ENCODE measurements at places on chromosomes 2 and 18.

GRCh38 chr18:67916097-67916496 lies 399.6 kb upstream of the DSEL start:
- DNase-seq, result no peak

DNA sequence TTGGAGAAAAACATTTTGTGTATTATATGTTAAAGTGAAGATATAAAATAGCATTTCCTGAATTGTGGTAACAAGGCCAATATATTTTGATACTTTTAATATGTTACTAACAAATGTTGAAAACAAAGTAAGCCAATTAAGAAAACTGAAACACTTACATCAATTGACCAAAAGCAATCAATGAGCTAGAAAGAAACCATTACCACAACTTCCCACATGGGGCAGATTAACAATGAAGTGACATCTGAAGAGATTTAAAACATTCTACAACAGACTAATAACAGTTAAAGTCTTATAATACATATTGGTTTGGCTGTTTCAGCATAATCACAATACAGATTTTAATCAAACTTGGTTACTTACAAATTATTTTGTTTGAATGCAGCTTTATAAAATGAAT lies 282.4 kb upstream of the NETO1 start:
- no peak for DNase-seq

GRCh38 chr2:176423819-176424218 lies 154.6 kb downstream of the MTX2 start:
- no peak for DNase-seq

GRCh38 chr2:42601076-42601475 lies 32.6 kb downstream of the MTA3 start:
- no peak for DNase-seq

GRCh38 chr18:1480309-1480708 lies 575.6 kb downstream of the ADCYAP1 start:
- DNase-seq, result no peak

- DNase-seq, result no peak
Measured at GRCh38 chr2:69083235-69083748, 70.3 kb downstream of the ANTXR1 start.

DNA sequence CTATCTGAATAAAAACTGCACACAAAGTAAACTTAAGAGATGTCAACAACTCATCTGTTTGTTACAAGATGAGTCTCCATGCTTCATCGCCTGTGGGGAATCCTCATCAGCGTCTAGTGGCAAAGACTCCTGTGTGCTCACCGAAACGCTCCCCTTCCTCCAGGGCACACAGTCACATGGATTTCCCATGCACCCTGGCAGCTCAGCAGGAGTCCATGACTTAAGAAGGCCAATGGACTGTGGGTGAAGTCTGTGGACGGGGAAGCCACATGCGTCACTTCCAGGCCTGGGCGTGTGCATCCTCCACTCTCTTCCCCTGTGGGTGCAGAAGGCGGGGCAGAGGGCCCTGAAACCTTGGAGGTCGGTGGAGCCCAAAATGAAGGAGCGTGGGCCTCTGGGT lies 41.1 kb downstream of the ID2 start:
- no peak for DNase-seq

DNA sequence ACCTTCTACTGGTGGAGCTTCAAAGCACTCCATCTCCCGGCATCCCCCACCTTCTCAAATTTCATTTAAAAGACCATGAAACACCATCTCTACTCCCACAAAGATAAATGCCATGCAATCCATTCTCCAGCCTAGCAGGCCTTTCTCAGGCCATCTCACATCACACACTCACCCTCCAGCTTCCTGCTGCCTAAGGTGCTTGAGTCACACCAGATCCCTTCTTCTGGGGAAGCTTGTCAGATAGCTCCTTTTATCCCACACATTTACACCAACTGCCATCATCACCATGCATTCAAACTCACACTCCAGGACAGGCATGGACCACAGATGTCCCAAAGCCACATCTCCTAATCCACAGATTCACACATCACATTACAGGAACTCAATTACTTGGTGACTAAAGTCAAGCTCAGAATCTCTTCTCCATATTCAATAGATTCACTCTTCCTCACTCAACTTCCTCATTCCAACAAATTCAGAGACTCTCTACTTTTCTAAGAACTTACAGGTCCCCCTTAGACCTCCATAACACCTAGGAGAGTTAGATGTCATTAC lies 292.5 kb downstream of the TNS1 start:
- no peak for DNase-seq

- DNase-seq, result no peak
Measured at GRCh38 chr2:58893656-58894351, 652.7 kb upstream of the FANCL start.

DNA sequence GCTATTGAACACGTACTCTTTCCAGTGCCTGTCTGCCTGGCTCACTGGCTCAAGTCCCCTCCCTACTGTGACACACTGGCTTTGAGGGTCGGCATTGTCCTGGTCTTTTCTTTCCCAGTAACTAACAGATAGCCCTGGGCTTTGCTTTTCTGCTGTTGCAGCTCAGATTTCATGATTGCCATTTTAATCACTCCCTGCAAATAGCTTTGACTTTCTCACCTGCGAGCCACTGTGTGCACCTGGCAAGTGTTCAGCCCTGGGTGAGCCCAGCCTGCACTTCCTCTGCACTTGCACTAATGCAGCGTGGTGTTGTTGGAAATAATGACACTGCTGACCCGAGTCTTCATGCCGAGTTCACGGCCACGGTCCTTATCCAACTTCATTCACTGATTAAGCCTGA lies 52.9 kb downstream of the DCDC2C start:
- DNase-seq, result no peak

GRCh38 chr18:44482761-44483160 lies 197.9 kb upstream of the SETBP1 start:
- no peak for DNase-seq

DNA sequence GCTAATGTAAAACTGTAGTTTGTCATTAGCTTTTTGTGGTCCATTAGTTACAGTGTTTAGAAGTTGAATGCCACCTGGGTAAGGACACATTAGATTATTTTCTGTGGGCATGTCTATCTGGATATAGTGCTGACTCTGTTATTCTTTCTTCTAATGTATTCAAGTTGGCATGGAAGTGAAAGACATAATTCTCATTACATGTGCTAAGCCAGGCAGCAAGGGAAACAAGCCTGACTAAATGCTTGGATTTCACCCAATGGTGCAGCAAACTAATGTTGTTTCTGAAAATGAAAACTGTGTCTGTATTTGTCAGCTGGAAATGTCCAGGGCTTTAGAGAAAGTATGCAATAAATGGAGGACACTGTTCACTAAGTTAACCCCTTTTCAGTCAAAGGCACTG lies 100.7 kb downstream of the NUP35 start:
- DNase-seq, result no peak

DNA sequence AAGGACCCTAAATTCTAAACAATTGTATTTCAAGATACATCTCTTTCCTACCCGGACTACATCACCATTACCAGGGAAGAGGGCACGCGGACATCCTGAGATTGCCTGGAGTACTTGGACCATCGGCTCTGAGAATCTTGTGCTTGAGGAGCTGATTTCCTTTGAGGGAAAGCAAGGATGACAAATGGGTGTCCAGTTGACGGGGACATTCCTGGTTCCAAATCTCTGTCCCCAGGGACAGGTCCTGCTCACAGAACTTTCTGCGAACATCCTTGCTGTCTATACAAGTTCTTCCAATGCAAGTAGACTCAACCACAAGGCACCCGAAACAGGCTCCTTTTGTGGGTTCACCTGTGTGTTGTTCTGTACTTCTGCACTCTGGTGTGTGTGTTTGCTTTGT lies 289.5 kb upstream of the MYT1L start:
- DNase-seq, result no peak

DNA sequence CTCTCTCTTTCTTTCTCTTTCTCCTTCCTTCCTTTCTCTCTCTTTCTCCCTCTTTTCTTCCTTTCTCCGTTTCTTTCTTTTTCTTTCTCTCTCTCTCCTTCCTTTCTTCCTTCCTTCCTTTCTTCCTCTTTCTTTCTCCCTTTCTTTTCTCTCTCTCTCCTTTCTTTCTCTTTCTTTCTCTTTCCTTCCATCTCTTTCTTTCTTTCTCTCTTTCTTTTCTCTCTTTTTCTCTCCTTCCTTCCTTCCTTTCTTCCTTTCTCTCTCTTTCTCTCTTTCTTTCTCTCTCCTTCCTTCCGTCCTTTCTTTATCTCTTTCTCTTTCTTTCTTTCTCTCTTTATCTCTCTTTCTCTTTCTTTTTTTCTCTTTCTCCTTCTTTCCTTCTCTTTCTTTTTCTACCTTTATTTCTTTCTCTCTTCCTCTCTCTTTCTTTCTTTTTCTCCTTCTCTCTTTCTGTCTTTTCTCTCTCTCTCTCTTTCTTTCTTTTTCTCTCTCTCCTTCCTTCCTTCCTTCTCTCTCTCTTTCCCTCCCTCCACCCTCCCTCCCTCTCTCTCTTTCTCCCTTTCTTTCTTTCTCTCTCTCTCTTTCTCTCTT lies 32.3 kb upstream of the ODC1 start:
- no peak for DNase-seq

- DNase-seq, result no peak
Measured at GRCh38 chr2:142052220-142052863, 78.5 kb downstream of the LRP1B start.

- DNase-seq, result no peak
Measured at GRCh38 chr2:42116195-42117181, 52.7 kb upstream of the EML4 start.

DNA sequence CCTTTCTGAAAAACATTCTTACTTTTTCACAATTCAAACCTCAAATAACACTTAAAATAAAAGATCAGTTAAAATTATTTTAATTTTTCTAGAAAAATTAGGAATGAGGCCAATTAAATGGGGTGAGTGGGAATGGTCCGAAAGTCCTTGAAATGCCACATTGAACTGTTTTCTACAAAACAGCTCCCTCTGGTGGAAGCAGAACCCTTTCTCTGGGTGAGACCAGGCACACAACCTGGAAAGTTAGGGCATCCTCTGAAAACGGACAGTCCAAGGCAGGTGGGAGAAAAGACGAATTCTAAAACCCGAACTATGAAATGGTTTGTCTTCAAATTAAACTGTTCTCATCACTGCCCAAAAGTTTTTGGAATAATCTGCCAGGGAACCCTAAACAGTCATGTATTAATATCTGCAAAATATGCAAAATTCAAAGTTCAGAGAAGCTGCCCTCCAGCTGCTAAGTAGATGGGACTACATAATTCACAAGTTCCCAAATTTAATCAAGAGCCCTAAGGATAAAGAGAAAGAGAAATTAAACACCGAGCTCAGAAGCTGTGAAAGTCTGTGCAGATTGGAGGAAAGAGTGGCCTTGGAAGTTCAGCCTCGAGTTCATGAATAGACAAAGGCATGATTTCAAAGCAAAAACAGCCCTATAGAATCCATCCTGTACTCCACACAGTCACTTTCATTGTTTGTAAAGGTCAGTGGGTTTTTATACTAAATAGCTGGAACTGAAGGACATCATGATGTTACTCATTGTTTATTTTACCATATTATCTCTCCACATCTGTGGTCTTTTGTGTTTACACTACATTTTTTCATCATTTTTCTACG lies 108.3 kb downstream of the PIEZO2 start:
- peak; percentile 54 for DNase-seq

GRCh38 chr2:223994562-223995162 lies 37.4 kb downstream of the MRPL44 start:
- no peak for DNase-seq

DNA sequence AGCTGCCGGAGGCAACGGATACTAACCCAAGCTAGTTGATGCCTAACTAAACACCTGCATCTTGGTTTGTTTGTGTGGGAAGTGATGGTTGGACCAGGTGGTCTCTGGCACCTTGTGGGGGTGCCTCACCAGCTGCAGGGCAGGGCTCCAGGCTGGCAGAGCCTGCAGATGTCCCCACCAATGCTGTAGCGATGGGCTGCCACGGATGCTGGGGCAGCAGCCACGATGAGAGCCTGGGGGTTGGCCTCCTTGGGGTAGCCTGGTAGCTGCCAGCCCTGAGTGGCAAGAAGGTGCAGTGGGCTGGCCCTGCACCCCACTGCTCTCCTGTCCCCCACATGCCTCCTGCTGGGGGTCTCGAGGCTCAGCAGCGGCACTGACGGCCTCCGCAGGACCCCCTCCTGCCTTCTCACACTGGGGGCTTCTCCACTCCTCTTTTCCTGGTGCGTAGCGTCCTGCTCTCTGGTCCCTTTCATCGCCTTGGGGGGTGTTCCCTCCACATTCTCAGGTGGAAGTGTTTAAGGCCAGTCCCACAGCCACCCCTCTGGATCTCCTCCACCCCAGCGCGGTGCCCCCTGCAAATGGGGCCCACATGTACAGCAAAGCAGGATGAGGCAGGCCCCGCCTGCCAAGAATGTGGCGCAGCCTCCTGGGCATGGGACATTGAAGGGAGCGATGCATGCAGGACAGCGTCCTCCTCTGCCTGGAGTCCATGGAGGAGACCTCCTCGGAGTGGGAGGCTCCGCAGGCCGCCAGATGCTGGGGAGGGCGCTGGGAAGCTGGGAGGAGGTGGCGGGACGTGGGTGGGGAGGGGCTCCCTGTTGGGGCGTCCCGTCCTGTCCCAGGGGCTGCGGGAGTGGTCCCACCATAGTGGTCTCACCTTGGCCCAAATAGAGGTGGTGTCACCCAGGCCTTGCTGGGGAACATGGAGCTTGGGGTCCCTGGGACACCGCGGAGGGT lies 173.1 kb downstream of the ASB1 start:
- DNase-seq, result no peak

All from neuronal stem cell (in vitro differentiated cells).